Neural progenitor cell (in vitro differentiated cells): ENCODE measurements at places on chromosomes 12 and 14. TPM values are rescaled to one million over a fixed set of nuclear protein-coding genes. Genes with fewer than 3 reads are reported as not detected.

MYO1A gene
- 0.19 TPM in 1 of 2 replicates, not detected in the other for total RNA-seq

LPAR5 gene
- 0.04 and 0.22 TPM in 2 replicates for total RNA-seq

HSPA2 gene
- 5.5 and 9.2 TPM in 2 replicates for total RNA-seq

SLC4A8 gene
- total RNA-seq: 10.1 and 132 TPM in 2 replicates

HOXC12 gene
- not detected in 2 replicates for total RNA-seq

PNMA1 gene
- total RNA-seq: 25.9 and 37.3 TPM in 2 replicates

FGF23 gene
- 0.58 and 0.90 TPM in 2 replicates for total RNA-seq

OAS2 gene
- 0.12 TPM in 1 of 2 replicates, not detected in the other for total RNA-seq

ACOT6 gene
- not detected in 2 replicates for total RNA-seq

HNRNPA1 gene
- 1,779 and 2,341 TPM in 2 replicates for total RNA-seq

SLC10A1 gene
- total RNA-seq: not detected in 2 replicates

POTEM gene
- total RNA-seq: not detected in 2 replicates
